ENCODE measurements at places on chromosomes 12 and 14.

GRCh38 chr14:72640911-72641485, 252.9 kb downstream of the DPF3 start:
- DNase-seq = no peak

DNA sequence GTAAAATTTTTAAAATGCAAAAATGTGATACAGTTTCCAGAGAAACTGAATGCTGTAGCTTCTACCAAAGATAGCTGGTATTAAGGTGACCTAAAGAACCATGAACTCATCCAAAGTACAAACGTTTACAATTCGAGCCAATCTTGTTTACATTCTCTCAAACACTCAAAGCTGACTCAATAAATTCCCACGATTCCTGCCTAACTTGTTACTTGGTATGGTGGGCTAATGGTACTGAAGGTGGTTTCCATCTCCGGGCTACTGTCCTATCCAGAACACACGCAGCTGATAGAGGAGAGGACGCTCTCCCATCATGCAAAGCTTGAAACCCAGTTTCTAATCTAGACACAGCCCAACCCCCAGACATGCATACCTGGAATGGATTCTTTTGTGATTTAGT, 31.5 kb downstream of the RAD9B start:
- no peak for DNase-seq

DNA sequence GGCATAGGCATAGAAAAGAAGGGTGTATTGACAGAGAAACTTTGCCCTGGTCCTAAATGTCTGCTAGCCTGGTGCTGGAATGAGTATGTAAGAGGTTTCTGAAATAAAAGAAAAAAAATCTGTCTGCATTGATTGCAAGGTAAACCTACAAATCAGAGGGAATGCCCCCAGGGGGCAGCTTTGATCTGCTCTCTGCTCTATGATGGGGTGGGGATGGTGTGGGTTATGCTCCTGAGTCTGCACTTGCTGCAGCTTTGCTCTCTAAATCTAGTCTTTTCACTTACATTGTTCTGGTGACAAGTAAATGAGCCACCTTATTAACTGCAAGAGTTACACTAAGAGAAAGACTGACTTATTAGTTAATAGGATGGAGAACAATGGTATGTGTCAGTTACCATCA, 468.4 kb upstream of the STXBP6 start:
- no peak for DNase-seq

DNA sequence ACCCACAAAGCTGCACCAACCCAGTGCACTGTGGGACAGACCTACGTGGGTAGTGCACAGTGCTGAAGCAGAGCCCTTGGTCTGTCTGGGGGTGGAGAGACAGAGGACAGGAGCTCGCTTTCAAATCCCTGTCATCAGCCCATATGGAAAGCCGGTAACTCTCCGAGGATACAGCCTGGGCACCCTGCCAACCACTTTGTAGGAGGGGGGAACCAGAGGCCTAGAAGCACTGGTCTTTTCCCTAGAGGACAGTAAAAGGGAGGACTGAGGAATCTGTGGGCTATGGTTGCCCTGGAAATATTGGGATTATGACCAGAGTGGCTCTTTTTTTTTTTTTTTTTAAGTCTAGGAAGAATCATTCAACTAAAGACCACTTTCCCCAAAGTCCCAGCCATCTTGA, 74.3 kb downstream of the MAP3K9 start:
- DNase-seq = no peak

GRCh38 chr14:74924061-74924460, 1.0 kb upstream of the RPS6KL1 start:
- DNase-seq = no peak

DNA sequence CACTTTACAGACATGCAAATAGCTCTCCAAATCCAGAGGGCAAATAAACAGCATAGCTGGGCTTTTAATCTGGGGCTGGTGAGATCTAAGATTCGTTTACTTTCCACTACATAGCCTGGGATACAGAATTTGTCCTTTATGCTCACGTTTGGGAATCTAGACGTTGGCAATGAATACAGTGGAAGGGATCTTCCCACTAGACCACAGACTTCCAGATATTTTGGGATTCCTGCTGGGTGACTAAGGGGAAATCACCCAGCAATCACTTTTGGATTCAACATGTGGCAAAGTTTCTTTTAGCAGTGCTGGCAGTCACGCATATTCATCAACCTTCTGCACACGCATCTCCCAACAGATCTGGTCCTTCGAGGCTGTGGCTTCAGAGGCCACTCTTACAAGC, 23.5 kb downstream of the APPL2 start:
- no peak for DNase-seq

GRCh38 chr12:71546322-71546861, 106.8 kb downstream of the LGR5 start:
- no peak for DNase-seq

DNA sequence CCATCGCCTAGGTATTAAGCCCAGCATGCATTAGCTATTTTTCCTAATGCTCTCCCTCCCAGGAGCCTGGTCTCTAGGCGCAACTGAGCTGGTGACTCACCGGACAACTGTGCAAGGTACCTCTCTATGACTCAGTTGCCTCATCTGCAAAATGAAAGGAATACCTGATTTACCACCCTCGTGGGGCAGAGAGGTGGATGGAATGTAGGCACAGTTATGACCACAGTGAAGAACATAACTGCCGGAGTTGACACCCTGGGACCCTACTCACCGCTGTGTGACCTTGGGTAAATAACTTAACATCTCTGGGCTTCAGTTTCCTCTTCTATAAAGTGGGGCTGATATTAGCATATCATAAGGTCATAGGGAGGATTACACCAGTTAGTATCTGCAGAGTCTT, 22.6 kb downstream of the BCL11B start:
- DNase-seq = no peak

DNA sequence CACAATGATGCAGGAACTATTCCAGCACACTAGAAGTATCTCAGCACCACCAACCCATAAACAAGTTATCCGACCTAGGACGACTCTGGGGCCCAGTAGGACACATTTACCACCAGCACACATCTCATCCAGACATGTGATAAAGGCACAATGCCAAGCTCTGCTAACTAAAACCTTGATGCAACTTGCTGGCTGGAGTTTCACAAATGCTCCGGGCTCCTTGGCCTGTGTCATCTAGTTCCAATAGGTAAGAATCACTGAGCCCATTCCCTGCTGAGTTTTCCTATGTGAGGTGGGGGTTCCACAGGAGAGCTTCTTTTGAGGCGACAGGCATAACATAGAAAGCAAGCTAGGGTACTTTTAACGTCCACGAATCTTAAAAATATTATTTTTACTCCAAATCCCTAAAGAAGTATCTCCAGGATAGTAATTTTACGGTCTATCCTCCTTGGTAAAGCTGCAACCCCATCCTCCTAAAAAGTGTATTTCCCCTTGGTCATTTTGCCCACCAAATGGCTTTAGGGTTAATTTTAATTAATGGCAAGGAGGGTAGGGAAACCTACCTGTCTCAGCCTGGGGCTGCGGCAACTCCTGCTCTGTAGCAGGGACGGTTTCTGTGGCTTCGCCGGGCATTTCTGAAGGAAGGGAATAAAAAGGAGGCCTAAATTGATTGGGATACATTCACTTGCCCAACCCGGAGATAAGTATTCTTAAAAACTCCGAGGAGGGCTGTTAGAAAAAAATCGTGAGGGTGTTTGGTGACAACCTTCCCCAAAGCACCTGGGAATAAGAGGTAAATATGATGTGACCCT, 1.0 kb downstream of the NACA start:
- DNase-seq = peak; percentile 50

- no peak for DNase-seq
Observed at GRCh38 chr12:32939801-32940200, 43.2 kb upstream of the PKP2 start.

DNA sequence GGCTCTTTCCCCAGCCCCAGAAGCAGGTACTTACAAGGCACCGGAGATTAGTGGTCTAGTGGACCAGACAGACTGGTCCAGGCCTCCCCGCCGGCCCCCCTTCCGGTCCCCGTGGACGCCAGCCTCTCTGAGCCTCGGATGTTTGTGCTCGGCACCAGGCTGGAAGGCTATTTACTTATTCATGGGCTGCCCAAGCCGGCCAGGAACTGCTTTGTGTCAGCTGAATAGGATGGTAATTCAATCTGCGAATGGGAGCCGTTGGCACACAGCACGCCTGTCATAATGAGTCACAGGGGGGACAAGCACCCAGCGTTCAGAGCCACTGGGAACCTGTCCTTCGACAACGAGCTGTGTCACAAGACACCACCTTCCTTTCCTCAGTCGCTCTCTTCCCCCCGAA, 82.3 kb downstream of the RIMBP2 start:
- no peak for DNase-seq

- no peak for DNase-seq
Observed at GRCh38 chr12:132282031-132282949, 47.1 kb downstream of the GALNT9 start.

GRCh38 chr12:71652656-71653055, 11.0 kb downstream of the ZFC3H1 start:
- DNase-seq = no peak

- no peak for DNase-seq
Observed at GRCh38 chr12:79452906-79453305, 237.9 kb downstream of the PAWR start.

GRCh38 chr12:104243971-104244370, 28.4 kb downstream of the TXNRD1 start:
- no peak for DNase-seq

DNA sequence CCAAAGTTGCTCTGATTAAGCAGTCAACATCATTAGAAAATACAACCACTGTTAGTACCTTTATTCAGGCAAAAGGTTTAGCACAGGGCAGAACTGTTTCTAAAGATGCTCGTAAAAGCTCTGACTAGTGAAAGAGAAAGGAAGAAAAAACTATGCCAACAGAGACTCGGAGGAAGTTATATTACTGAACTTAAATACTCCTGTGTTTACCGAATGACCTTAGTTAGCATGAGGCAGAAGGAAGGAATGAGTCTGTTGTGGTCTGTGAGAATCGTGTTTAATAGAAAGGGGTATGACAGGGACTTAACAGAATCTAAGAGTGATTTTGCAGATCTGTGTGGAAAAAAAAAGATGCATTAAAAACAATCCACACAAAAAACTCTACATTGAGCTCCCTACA, 84.1 kb upstream of the OVCH1 start:
- DNase-seq = no peak
